ENCODE measurements at places on chromosomes 7 and 10.

DNA sequence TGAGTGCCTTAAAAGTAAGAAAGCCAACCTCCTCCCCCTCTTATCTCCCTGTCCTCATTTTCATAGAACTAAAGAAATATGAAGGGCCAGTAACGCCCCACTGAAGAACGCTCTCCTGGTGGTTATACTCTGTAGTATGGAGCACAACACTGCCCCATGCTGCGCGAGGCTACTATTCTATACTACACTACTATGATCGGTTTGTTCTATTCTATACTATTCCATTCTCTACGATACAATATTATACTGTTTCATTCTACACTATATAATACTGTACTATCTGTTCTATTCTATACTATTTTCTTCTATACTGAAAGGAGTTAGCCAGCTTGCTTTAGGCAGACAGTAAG is 34.8 kb downstream of the DIP2C start:
- DNase-seq: no peak

DNA sequence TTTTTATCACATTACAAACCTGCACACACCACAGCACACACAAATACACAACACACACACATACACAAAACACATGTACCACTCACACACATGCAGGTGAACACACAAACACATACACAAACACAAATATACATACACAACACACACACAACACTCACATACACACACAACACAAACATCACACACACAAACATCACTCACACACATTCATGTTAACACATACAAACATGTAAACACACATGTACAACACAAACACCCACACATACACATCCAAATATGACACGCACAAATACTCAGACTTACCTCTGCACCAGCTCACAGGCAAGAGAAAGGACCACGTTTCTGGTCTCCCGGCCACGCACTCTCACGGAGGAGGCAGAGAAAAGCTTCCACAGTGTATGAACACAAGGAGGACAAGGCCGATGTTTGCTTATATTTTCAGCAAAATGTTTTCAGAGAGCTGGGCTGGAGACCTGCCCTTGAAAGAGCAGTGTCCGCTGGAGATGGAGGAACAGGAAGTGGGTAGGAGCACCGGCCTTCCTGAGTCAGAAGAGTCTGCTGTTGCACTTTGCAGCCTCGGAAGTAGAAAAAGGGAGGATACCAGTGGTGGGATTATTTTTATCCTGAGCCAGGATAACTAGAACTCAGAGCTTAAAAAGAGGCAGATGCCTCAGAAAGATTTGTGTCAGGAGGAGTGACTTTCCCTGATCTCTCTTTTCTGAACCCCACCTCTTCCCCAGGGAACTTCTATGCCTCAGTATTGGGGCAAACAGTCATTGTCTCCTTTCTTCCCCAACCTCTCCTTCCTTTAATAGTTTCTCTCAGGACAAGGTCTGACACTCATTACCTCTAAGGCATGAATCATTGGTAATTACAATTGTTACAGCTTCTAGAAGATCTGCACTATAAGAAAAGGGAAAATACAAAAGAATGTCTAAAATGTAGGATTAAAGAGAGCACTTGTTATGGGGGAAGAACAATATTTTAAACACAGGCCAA is at the start of gene GIMAP6:
TSS of gene GIMAP6 (minus strand) at position 520 of the 999 bp plus-strand sequence. CDS start 2,243 bp downstream, outside the sequence.
- no peak for DNase-seq

- no peak for DNase-seq
These were observed 22.8 kb upstream of the GPR26 start for GRCh38 chr10:123643315-123643714.

DNA sequence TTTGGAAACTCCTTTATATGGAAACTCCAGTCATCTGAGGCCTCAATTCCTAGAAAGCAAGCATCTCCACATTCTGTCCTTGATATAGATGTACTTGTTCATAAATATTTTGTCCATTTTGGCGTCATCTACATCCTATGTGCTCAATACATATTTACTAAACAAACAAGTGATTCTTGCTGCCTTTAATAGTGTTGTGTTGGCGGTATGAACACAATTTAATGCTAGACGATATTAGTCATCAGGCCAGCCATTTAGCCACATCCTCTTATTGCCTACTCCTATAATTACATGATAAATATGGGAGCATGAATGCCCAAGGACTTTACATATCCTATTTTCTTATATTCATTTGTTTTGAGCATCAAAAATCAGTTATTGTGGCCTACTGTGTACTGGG is 18.5 kb upstream of the IFRD1 start:
- DNase-seq: no peak

DNA sequence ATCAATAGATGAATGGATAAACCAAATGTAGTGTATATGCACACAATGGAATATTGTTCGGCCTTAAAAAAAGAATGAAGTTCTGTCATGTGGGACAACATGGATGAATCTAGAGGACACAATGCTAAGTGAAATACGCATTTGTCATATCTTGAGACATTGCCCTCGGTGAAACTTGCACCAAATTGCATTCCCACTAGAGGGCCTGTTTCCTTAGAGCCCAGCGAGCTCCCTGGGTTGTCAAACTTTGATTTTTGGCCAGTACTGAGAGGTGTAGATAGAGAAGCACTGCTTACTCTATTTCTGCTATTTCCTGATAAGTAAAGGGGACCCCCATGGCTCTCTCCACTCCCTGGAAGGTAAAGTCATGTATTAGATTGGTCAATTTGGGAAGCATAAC is 157.1 kb downstream of the GPAM start:
- DNase-seq: no peak

All from IMR-90 (cell line).